ENCODE measurements at places on chromosomes 11 and 22. TPM values are rescaled to one million over a fixed set of nuclear protein-coding genes. Genes with fewer than 3 reads are reported as not detected.

Gene AGBL2
- 1.7 TPM for total RNA-seq

Gene APLNR
- not detected for total RNA-seq

Gene C11orf91
- total RNA-seq: 0.85 TPM

Gene TMPRSS4
- total RNA-seq: not detected

Gene ADAMTS15
- total RNA-seq: 10.2 TPM

Gene FXYD6
- 0.32 TPM for total RNA-seq

Gene TMEM132A
- total RNA-seq: 149 TPM

Gene OR52A1
- not detected for total RNA-seq

Gene OLFML1
- not detected for total RNA-seq

Gene CLMP
- total RNA-seq: 22.1 TPM

Gene LYVE1
- 0.27 TPM for total RNA-seq

Gene IFITM10
- total RNA-seq: 1.6 TPM

Gene DLG2
- total RNA-seq: 0.20 TPM

Gene RASGRP2
- 0.88 TPM for total RNA-seq

Gene GAB4
- not detected for total RNA-seq

Gene PKP3
- total RNA-seq: 36.4 TPM

Gene MMP10
- total RNA-seq: 0.88 TPM

Gene HBB
- not detected for total RNA-seq

Gene OPCML
- not detected for total RNA-seq

Gene CASP5
- not detected for total RNA-seq

Gene WNT7B
- total RNA-seq: 82.1 TPM

Gene MB
- total RNA-seq: 7.8 TPM

Gene P2RY2
- 10.7 TPM for total RNA-seq

Gene CHCHD10
- 162 TPM for total RNA-seq

Gene P2RX6
- total RNA-seq: 0.64 TPM

Gene TMEM121B
- 0.21 TPM for total RNA-seq

Gene BAIAP2L2
- 5.9 TPM for total RNA-seq

Gene NUDT22
- 34.8 TPM for total RNA-seq
